GM19239 (cell line): ENCODE measurements at places on chromosomes 12 and 14.

GRCh38 chr14:92800012-92800411 is 5.9 kb downstream of the GOLGA5 start:
- DNase-seq: no peak

DNA sequence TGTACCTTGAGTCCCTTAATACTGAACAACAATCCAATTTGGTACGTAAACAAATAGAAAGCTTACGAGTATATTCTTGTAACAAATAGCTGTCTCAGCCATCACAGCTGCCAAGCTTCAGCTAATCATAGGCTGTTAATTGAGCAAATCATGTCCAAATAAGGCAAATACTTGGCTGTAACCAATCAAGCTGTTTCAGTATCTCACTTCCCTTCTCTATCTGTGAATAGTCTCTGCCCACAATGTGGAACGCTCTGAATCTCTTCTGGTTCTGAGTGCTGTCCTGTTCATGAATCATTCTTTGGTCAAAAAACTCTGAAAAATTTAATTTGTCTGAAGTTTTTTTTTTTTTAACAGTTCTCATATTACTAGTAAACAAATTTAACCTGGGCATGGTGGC is 5.8 kb upstream of the NEMF start:
- DNase-seq: no peak

DNA sequence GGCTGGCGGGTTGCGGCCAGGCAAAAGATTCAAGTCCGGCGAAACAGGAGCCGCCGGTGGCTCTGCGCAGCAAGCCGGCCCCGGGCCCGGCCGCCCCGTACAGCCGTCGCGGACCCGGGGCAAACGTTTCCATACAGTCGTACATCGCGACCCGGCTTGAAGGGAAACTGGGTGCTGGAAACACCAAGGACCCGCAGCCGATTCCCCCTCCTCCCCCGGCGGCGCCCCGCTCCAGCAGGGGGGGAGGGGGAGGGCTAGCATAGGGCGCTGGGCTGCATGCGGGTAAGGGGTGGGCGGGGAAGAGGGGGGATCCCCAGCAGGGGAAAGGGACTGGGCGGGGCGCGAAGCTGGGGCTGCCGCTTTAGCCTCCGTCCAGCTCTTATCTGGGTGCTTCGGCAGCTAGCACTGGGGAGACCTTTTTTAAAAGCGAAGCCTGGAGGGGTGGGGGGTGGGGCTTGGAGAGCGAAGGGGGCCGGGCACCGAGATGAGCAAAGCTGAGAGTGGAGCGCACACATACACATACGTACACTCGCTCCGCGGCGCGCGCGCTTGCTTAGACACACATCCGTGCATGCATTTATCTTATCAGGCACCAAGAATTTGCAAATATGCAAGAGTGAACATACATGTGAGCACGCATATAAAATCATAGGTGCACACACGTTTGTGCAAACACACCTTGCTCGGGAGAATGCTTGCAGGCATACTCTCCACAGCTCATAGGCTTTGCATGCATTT is 11.9 kb downstream of the RARG start:
- peak; percentile 81 for DNase-seq

- no peak for DNase-seq
These were observed 1.6 kb downstream of the LRP1 start for GRCh38 chr12:57129889-57130288.

GRCh38 chr14:26599291-26599690 is 1.5 kb upstream of the NOVA1 start:
- no peak for DNase-seq

GRCh38 chr12:78951803-78952551 is 87.4 kb downstream of the SYT1 start:
- DNase-seq: no peak

- no peak for DNase-seq
These were observed 152.2 kb upstream of the BMP4 start for GRCh38 chr14:54108481-54109471.

DNA sequence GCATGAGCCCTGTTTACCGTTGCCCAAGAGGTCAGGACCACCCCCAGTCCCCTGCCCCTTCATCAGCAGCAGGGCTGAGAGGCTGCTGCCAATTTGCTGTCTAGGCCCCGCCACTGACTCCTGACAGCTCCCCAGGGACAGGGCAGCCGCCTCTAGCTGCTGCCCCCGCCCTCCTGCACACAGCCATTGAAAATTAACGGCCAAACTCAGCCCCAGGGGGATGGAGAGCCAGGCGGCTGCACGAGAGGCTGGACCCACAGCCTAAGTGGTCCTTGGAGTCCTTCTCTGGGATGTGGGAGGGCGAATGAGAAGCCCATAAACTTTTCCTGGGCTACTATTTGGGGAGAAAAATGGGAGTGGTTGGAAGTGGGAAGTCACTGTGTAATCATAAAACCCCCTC is 4.6 kb downstream of the FOXN4 start:
- DNase-seq: no peak

GRCh38 chr12:116217045-116217735 is 60.3 kb downstream of the MED13L start:
- DNase-seq: no peak

DNA sequence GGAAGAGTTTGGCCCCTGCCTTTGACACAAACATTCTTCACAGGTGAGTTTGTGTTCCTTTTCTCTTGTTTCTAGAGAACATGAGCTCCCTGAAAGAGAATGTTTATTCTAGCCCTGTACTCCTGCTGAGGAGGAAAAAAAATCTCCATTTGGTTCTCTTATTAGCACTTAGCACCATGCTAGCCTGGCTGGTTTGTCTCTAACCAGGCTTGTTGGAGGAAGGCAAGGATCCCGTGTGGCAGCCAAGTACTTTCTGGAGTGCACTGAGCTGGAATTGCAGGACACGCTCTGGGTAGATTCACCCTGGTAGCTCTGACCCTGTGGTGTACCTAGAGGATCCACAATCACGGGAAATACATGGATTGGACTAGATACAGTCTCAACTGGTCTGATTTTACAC is 41.9 kb downstream of the KCNA1 start:
- no peak for DNase-seq

DNA sequence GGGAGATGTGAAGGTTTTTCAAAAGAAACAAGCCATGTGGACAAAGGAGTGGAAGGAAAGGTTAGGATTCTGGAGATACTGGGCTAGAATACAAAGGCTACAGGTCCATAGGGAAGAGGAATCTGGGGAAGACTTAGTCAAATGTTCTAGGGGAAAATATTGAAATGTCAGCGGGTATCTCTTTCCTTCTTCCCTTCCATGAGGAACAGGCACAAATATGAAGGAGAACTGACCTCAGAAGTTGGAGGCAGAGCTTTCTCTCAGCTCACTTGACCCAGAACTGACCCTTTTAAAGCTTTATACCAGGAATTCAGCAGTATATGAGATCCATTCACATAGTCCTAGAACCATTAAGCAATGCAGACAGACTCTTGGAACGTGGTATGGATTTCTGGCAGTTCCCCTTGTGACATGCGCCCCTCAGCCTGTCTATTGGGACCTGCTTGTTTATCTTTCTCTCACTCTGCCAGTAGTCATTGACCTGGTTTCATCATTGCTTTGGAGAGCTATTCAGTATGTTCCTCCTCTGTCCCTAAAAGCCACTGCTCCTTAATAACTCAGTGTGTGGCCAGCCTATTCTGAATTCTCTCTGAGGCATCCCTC is 43.0 kb upstream of the GSG1 start:
- DNase-seq: no peak

- no peak for DNase-seq
These were observed 756 bp downstream of the RNASE7 start for GRCh38 chr14:21042918-21043317.
